Activated CD8-positive, alpha-beta memory T cell treated with anti-CD3 and anti-CD28 coated beads for 48 hours (primary cell): ENCODE measurements at places on chromosomes 7 and 10.

- no peak for DNase-seq
Observed at GRCh38 chr10:71476228-71477011, 79.7 kb downstream of the CDH23 start.

DNA sequence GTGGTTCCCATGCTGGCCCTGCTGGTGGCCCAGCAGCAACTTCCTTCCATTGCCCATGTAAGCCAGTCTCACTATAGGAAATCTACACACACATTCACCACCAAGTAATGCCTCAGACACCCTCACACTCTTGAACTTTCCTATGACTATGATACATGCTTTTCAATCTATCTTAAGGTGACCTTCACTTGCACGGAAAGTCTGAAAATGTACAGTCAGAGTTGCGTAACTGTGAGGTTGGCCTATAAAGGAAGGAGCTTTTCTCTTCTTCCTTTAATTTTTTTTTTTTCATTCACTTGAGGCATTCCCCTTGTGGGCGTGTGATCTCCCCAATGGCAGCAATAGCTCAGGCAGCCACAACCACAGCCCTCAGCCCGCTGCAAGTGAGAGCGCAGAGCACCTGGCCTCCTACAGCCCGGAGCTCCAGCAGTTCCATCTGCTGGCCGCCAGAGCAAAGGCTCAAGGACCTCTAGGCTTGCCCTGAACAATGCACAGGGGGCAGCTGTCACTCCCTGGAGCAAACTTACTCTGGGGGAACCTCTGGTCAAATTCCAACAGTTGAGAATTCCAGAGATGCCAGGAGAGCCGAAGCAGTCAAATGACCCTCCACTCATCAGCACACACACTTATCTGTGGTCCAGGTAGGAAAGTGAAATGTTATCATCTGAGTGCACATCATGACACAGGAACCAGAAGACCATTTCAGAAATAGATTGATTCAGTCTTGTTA, 123.1 kb upstream of the ADO start:
- peak; percentile 43 for DNase-seq

- no peak for DNase-seq
Observed at GRCh38 chr10:61547297-61547696, 94.1 kb upstream of the TMEM26 start.

DNA sequence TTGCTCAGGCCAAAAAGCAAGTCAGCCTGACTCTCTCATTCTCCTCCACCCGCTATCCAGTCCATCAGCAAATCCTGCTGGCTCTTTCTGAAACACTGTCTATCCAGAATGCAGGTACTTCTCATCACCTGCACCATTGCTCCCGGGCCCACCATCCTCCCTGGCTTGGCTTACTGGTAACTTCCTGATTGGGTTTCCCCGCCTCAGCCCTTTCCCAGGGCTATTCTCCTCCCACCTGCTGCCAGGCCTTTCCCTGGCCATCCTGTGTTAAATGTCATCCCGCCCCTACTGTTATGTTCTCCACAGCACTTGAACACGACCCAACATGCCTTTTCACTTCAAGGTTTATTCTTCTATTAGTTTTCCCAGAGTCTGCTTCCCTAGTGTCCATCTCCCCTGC, 124.0 kb downstream of the CNNM2 start:
- no peak for DNase-seq

GRCh38 chr10:9807846-9808245, 1209.8 kb upstream of the CELF2 start:
- DNase-seq = no peak

GRCh38 chr10:26085549-26085948, 131.0 kb upstream of the GAD2 start:
- no peak for DNase-seq

GRCh38 chr10:89351412-89351779, 23.6 kb downstream of the IFIT3 start:
- no peak for DNase-seq

DNA sequence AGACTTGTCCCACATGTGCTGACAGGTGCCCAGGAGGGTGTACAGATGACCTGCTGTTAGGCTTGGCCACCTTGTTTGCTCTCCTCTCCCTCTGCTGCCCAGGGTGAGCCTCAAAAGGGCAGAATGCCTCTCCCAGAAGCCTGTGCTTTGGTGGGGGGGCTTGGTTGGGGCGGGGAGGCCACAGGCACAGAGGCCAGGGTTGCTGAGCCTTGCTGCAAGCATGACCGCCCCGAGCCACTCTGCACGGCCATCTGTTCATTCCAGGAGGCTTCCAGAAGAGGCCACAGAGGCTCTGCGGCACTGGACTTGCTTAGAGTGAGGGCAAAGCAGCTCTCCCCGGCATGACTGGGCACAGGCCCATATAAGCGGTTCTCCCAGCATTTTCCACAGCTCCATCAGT, 190.8 kb downstream of the GLRX3 start:
- DNase-seq = no peak

DNA sequence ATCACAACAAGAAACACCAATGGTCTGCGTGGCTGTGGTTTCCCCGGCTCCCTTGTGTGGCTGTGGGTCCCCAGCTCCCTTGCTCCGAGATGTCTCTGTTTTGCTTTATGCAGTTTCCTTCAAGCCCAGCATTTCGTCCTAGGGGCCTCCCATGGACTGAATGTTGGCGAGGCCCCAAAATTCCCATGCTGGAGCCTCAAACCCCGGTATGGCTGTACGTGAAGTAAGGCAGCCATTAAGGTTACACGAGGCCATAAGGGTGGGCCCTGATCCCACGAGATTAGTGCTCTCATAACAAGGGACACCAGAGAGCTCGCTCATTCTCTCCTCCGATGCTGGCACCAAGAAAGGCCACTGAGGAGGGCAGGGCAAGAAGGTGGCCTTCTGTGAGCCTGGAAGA, 44.6 kb downstream of the INSIG1 start:
- DNase-seq = no peak

DNA sequence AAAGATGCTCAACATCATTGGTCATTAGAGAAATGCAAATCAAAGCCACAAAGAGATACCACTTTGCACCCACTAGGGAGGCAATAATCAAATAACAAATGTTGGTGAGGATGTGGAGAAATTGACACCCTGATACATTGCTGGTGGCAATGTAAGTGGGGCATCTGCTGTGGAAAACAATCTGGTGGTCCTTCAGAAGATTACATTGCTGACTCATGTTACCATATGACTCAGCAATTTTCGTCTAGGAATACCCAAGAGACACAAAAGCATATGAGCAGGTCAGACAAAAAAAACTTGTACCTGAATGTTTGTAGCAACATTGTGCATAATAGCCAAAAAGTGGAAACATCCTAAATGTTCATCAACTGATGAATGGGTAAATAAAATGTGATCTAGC, 4.9 kb upstream of the CLDN3 start:
- no peak for DNase-seq

DNA sequence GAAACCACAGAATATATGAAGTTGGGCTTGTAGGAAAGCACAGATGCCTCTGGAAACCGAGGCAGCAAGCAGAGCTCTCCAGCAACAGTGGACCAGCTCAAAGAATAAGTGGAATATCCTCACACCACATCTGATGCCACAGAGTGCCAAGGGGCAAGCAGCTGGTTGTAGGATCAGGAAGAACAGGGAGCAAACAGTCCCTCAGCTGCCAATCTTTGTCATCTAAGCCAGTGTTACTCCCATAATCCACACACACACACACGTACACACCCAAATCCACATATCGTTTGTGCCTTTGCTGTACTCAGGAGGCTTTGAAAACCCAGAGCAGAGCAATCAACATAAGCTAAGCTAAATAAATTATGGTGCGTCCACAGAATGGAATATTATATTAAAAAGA, 20.7 kb upstream of the SEC24C start:
- no peak for DNase-seq

- DNase-seq = no peak
Observed at GRCh38 chr10:120600871-120601649, 144.0 kb downstream of the PLPP4 start.

DNA sequence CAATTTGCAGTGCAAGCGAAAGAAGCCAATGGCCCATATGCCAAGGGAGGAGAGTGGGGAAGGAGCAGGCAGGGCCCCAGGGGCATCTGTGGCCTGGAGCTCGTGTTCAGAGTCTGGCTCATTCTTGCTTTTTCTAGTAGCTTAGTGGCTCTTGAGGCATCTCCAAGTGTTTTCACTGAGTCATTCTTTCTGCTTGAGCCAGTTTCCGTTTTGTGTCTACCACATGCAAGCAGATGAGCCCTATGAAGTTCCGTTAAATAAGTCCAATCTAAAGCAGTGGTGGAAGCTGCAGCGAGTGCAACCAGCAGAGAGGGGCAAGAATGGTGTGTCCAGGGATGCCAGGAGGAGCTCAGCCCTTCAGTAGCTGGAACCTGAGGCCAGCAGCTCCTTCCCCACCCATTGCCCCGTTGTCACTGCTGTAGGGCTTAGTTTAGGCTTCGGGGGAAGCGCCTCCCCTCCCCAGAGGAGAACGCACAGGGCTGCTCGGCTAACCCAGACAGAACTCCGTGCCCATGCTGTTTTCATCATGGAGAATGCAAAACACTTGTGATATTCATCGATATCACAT, 57.4 kb upstream of the EBF3 start:
- DNase-seq = no peak

DNA sequence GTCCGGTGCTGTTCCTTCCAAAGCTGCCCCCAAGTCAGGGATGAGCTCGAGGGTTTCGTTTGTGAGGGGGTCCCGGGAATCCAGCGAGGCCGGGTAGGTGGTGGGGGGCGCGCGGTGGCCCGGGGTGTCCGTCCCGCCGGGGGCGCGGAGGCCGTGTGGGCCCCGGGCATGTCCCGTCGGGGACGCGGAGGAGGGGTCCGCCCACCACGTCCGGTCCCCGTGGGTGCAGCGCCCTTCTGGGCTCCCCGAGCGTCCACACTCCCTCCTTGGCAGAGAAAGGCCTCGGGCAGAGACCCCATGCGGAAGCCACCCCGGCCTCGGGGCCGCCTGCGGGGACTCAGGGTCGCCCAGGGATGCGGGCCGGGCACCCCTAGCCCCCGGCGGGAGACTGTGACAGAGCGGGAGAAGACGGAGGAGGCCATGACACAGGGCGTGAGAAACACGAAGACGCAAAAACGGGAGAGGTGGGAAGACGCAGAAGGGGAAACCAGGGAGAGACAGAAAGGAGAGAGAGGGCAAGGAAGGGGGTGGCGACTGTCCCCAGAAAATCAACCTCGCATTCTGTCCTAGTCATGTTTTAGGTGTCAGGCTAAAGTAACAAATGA, 640 bp upstream of the ZNF425 start:
- peak; percentile 70 for DNase-seq

DNA sequence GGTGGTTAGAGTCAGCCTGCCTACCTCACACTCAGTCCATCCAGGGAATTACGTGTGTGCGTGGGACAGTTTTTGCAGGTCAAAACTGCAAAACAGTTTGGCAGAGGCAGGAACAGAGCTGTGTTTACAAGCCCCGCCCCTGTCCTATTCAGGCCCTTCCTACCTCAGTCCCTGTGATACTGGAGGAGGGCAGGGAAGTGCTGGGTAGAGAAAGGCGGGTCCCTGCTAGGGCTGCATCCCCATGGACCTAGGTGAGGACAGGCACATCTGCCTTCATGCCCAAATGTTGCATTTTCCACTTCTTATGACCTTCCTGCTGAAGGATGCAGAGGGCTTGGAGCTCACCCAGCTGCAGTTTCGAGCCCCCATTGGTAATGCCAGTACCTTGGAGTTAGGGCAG, 25.1 kb downstream of the SBDS start:
- DNase-seq = no peak

- no peak for DNase-seq
Observed at GRCh38 chr7:31320675-31321074, 19.9 kb downstream of the NEUROD6 start.

GRCh38 chr7:49403844-49404243, 369.6 kb upstream of the VWC2 start:
- DNase-seq = no peak

DNA sequence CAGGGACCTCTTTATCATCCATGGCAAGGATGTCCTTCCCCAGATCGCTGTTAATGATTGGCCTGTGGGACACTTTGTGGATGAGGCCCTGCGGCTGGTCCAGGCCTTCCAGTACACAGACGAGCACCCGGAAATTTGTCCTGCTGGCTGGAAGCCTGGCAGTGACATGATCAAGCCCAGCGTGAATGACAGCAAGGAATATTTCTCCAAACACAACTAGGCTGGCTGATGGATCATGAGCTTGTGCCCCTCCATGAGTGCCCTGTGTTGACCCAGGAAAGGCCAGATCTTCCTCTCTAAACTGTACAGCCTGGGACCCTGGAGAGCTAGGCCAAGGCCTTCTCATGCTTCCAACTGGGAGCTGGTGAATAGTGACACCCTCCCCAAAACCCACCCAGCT, 124.1 kb downstream of the CUL2 start:
- DNase-seq = no peak

GRCh38 chr10:131128731-131129130, 182.8 kb downstream of the TCERG1L start:
- no peak for DNase-seq

DNA sequence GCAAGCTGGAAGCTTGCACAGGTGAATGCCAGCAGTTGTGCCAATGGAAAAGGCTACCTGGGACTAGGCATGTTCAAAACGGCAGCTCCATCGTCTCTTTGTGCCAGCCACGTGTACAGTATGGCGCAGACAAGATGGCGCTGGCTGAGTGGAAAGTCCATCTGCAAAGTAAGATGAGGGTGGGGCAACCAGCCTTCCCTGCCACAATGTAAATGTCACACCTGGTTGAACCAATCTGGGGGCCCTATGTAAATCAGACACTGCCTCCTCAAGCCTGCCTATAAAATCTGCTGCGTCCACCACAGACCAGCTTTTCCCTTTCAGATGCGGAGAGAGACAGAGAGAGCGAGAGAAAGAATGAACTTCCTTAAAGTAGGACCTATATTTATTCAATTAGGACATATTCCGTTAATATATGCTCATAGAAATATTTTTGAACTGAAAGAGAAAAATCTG, 18.5 kb upstream of the C7orf33 start:
- no peak for DNase-seq

DNA sequence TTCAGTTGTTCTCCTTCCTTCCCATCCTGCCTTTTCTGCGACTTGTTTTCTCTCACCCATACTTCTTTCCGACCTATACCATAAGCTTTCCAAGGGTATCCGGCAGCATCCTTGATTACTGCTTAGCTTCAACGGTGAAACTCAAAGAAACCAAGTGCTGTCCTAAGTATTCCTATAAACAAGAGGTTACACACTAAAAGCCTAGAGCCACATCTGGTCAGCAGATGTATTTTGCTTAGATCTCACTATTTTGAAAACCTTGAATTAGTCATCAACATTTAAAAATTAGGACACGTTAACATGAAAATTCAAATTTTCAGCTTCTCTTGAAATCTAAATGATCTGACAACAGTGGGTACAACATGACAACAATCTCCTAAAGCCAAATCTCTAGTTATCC, 20.0 kb downstream of the ARHGAP21 start:
- no peak for DNase-seq

DNA sequence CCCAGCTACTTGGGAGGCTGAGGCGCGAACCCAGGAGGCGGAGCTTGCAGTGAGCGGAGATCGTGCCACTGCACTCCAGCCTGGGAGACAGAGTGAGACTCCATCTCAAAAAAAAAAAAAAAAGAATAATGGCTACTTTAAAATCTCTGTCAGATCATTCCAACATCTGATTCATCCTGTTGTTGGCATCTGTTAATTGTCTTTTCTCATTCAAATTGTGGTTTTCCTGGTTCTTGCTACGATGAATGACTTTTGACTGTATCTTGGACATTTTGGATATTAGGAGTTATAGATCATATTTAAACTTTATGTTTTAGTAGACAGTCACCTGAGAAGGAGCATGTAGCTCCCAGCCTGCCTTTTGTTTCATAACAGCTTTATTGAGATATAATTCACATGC, 8.5 kb downstream of the TPST1 start:
- DNase-seq = no peak

- DNase-seq = no peak
Observed at GRCh38 chr7:10316488-10316887, 657.2 kb upstream of the PHF14 start.

- no peak for DNase-seq
Observed at GRCh38 chr10:5040781-5041470, 37.3 kb upstream of the AKR1C2 start.
